Stimulated activated CD4-positive, alpha-beta T cell treated with anti-CD3 and anti-CD28 coated beads, Interleukin-1b, Interleukin-23, amount 100 ng/mL, for 48 hours (primary cell): ENCODE measurements at places on chromosomes 16 and 17.

- DNase-seq: no peak
Observed at GRCh38 chr17:60451965-60452364, 29.7 kb downstream of the CHCT1 start.

GRCh38 chr17:80864751-80865150 is 126.9 kb upstream of the CHMP6 start:
- no peak for DNase-seq

DNA sequence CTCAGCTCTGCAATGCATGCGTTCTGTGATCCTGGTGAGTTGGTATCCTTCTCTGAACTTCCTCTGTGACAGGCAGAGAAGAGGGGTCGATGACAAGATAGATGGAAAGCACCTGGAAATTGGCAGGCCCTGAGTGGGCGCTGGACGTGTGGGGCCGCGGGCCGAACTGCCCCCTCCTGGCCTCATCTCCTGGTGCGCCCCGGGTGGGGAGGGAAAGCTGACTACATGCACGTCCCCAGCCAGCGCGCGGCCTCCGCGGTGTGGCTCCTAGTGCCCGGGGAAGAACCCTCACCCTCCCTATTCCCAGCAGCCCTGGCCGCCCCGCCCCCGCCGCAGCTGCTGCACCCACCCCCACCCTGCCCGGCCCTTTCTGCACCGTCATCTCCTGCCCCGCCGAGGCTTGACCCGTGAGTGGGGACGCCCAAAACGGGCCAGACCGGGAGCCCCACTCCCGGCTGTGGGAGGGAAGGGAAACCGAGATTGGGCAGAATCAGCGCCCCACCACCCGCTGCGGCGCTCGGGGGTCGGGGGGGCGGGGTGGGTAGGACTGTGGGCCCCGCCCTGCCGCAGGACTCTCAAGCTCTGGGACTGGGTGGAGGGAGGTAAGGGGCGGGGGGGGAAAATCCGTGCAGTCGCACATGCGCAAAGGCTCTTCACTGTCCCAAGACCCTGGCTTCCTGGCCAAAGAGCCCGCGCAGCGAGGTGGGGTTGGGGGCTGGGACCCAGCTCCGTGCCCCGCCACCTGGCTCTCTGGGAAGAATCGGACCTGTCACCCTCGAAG is at the start of gene NOL3:
Gene NOL3, plus strand, starts transcription at position 371 of the 781 bp plus-strand sequence.
- DNase-seq: peak; percentile 58

GRCh38 chr17:83190601-83191387 is 111.4 kb downstream of the METRNL start:
- DNase-seq: no peak

DNA sequence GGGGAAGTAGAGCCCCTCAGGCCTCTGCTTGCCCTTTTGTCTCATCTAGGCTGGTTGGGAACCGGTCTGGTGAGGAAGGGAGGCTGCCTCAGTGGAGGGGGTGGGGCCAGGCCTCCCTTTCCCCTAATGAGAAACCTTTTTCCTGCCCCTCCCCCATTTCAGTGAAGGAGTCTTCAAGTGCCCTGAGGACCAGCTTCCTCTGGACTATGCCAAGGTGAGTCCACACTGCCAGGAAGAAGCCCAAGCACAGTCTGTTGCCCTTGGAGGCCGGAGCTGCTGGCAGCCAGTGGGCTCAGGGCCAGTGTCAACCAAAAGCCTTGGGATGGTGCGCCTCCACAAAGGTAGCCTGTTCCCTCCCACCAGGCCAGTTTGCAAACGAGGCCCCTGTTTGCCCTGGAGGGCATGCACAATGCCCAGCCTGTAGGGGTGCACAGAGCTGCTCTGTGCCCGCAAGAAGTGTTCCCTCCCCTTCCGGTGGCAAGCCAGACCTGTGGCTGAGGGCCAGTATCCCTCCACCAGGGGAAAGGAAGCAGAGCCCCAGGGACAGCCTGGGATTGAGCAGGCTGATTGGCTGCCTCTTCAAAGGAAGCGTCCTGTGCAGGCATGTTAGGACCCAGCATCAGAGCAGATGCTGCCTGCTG is 3.4 kb downstream of the TRAF4 start:
- no peak for DNase-seq

- no peak for DNase-seq
Observed at GRCh38 chr17:65035191-65035590, 21.3 kb downstream of the GNA13 start.

DNA sequence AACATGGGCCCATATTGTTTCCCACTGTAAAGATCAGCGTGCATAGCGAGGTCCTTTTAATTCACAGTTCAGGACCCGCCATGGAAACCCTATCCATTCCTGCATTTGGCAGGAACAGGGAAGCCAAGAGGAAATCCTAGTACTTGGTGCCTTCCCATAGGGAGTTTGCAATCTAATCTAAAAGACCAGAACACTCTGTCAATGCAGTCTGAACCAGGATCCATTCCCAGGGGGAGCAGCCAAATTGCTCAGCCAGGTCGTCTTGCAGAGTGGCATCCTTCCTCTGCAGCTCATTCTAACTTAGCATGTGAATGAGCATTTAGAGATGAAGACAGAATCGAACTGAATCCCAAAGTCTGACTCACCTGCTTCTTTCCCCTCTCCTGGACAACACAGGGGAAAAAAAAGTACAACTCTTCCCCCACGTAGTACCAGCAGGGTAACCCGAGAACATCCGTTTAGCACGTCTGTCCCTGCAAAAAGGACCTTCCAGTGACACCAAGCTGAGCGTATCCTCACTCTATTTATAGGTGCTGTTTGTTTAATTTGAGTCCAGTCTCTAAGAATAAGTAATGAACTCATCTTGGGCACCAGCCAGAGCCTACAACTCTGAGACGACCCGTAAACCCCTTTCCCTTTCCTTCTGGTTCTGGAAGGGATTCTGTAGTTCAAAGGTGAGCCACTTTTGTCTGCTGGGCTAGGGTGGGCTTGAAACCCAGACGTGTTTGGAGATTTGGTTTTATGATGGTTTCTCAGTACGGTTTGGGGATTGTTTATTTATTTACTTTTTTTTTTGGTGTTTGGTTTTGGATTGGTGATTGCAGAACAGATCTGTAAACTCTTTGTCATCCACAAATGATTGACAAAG is 74.5 kb downstream of the ERCC4 start:
- no peak for DNase-seq

DNA sequence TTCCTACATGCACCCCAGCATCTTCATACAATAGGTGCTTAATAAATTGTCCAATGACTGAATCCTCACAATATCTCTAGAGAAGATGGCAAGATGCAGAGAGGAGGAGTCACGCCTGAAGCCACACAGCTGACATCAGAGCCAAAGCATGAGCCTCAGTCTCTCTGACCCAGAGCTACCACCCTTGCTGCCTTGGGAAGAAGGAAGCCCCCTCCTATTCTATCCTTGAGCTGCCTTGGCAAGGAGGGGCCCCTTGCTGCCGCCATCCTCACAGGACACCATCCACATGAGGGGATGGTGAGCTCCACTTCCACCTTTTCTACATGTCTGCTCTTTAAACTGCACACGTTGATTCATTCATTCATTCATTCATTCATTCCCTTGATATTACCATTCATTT is 37.0 kb upstream of the C16orf78 start:
- no peak for DNase-seq

- DNase-seq: no peak
Observed at GRCh38 chr17:31144428-31144827, 49.7 kb downstream of the NF1 start.

- DNase-seq: no peak
Observed at GRCh38 chr17:30573603-30574175, 96.5 kb downstream of the GOSR1 start.

DNA sequence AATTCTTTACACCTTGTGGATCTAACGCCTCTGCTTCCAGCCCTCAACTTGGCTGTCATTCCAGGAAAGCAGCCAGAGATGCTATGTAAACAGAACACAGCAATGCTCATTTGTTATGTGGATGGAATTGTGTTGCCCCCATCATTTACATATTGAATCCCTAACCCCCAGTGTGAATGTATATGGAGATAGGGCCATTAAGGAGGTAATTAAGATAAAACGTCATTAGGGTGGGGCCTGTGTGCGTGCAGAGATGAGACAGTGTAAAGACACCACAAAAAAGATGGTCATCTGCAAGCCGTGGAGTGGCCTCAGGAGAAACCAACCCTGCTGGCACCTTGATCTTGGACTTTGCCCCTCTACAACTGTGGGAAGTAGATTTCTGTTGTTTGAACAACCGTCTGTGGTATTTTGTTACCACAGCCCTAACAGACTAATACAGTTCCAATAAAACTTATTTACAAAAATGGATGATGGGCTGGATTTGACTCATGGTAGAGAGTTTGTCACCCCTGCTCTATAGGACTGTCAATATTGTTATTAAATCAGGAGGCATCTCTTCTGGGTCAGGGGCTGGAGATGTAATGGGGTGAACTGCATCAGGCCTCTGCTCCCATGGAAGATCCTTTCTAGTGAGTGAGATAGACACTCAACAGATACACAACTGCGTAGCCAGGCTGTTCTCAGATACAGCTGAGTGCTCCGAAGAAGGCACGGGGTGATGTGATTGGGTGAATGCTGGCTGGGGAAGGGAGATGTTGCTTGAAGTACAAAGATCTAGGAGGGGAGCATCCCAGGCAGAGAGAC is 339.0 kb downstream of the SNX29 start:
- DNase-seq: no peak

DNA sequence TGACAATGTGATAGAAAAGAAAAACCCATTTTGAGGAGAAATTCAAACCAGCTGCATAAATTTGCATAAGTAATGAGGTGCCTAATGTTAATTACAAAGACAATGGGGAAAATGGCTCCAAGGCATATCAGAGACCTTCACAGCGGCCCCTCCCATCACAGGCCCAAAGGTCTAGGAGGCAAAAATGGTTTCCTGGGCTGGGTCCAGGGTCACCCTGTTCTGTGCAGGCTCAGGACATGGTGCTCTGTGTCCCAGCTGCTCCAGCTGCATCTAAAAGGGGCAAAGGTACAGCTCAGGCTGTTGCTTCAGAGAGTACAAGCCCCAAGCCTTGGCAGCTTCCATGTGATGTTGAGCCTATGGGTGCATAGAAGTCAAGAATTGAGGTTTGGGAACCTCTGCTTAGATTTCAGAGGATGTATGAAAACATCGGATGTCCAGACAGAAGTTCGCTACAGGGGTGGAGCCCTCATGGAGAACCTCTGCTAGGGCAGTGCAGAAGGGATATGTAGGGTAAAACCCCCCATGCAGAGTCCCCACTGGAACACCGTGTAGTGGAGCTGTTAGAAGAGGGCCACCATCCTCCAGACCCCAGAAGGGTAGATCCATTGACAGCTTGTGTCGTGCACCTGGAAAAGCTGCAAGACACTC is 40.6 kb downstream of the IKZF3 start:
- DNase-seq: peak; percentile 23

GRCh38 chr16:55900616-55901393 is 25.6 kb upstream of the CES5A start:
- DNase-seq: no peak

DNA sequence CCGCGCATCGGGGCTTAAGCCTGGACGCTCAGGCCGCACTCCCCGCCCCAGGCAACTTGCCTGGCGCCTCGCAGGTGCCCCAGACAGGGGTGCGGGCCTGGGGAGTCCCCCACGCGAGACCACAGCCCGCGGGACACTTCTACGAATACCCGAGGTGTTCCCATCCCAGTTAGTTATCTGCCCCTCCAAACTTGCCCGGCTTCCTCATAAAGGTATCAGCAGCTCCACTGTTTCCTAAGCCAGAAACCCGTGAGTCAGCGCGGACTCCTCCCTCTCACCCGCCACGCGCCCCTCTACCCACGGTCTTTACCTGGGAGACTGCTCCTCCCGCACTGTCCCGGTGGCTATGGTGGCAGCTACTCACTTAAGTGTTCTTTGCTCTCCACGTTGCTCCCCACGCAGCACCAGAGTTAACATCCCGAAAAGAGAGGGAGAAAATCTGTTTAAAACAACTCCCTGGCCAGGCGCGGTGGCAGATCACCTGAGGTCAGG is 1.0 kb upstream of the CREBBP start:
- peak; percentile 19 for DNase-seq

- peak; percentile 67 for DNase-seq
Observed at GRCh38 chr17:21288571-21289017, 4.1 kb downstream of the MAP2K3 start.

GRCh38 chr16:68075980-68076379 is 9.2 kb upstream of the NFATC3 start:
- no peak for DNase-seq

DNA sequence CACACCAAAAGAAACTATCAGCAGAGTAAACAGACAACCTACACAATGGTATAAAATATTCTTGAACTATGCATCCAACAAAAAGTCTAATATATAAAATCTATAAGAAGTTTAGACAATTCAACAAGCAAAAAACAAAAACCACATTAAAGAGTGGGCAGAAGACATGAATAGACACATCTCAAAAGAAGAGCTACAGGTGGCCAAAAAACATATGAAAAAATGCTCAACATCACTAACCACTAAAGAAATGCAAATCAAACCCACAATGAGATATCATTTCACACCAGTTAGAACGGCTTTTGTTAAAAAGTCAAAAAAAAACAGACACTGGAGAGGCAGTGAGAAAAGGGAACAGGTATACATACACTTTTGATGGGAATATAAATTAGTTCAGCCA is 348.9 kb upstream of the MAF start:
- DNase-seq: no peak

DNA sequence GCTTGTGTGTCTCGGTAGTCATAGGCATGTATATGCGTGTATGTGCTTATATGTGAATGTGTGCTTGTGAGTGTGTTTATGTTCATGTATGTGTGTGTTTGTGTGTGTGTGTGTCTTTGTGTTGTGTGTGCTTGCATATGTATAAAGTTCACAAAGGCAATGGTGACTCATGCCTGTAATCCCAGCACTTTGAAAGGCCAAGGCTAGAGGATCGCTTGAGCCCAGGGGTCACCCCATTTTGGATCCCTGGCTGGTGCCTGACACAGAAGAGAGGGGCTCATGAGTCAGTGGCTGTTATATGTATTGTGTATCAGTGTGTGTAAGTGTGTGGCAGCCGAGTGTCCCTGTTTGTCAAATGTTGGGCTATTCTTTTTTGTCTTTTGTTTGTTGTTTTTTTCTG is 69.3 kb downstream of the ABCC1 start:
- DNase-seq: no peak

GRCh38 chr17:80815151-80815681 is 176.4 kb upstream of the CHMP6 start:
- DNase-seq: no peak

DNA sequence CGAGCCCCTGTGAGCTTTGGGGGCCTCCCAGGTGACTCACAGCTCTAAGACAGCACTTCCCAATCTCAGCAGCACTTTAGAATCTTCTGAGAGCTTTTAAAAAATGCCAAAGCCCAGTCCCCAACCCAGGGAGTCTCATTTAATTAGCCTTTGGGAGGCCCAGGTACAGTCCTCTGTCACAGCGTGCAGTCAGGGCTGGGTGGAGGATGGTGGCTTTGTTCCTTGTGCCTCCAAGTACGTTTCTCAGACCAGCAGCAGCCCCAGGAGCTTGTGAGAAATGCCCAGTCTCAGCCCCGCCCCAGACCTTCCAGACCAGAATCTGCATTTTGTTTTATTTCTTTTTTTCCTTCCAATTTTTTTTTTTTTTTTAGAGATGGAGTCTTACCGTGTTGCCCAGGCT is 27.4 kb upstream of the CMIP start:
- no peak for DNase-seq
